ENCODE measurements at places on chromosomes 1 and 21. TPM values are rescaled to one million over a fixed set of nuclear protein-coding genes. Genes with fewer than 3 reads are reported as not detected.
A peak's percentile ranks its signal among the peaks of the same experiment; 100 is the strongest.

DNA sequence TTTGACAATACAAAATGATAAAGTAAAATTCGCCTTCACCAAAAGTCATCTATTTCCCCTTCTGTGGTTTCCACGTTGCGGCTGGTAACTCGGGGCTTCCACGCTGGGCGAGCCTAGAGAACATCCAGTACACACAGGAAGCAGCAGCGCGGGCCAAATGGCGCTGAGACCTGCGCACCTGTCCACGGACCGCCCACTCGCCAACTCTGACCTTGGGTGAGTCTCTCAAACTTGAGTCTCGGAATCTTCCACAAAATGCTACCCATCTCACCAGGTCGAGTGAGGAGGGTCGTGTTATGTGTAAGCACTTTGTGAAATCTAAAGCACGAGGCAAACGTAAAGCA lies 820 bp upstream of the TTF2 start:
- no peak for DNase-seq

GRCh38 chr1:211606914-211607753 lies 28.2 kb upstream of the SLC30A1 start:
- no peak for DNase-seq

DNA sequence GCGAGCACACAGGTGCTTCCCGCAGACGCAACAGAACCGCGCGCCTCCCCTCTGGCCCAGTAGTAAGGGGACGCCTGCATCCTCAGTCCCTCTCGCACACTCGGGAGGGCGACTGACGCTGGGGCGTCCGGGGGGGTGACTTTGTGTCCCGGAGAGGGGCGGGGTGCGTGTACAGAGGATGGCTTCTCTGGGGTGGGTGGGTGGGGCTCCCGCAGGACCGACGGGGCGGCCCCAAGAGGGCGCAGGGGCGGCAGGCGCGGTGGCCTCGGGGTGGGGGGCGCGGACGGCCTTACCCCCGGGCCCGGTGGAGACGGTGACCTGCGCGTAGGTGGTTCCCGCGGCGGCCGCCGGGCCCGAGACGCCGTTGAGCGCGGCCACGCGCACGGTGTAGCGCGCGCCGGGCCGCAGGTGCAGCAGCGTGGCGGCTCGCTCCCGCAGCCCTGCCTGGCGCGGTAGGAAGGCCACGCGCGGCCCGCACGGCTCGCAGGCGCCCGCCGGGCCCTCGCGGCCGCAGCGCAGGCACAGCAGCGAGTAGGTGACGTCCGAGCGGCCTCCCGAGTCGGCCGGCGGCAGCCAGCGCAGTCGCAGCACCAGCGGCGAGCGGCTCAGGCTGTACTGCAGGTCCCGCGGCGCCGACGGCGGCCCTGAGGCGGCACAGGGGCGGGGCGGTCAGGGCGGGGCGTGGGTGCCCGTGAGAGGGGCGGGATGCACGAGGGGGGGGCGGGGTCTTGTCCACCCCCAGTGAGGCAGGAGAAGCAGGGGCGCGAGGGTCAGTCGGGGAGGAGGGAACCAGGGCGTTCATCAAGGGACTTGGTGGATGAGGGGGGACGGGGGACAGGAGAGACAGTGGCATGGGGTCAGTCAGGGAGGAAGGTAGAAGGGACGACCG lies 12.1 kb downstream of the EPHA10 start:
- no peak for DNase-seq

DNA sequence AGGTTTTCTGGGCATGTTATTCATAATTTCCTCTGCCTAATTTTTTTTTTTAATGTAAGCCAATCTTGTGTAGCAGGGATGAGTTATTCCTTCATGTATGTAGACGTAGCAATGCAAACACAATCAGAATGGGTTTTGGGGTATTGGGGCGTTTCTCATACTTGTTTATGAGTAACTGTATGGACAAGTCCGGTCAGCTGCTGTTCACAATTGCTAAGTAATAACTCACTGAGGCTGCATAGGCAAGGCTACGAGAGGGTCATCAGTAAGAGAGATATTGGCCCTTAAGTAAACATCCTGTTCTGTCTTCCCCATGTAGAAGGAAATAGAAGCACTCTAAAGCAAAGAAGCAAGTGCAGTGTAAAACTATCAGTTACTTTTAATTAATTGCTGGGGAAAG lies 9.5 kb upstream of the TARS2 start:
- no peak for DNase-seq

DNA sequence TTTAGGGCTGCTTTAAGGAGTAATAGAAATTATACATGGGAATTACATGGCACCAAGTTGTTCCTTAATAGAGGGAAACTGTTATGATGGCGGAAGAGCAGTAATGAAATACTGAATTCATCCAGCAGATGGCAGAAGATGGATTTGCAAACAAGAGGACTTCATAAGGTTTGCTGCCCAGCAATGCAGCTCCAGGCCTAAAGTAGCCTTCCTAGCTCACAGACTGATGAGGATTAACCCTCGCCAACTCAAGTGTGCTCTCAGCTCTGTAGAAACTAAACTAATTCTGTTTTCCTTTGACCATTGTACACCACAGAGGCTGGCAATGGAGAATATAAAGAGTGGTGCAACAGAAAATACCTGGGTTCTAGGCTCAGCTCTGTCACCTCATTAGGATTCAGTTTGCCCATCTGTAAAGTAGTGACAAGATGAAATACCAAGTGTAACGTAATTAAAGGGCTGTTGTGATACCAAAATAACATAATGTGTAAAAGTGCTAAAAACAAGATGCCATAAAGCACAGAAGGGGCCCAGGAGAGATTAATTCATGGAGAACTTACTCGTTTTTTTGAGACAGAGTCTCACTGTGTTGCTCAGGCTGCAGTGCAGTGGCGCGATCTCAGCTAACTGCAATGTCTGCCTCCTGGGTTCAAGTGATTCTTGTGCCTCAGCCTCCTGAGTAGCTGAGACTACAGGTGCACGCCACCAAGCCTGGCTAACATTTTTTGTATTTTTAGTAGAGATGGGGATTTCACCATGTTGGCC lies 102.4 kb upstream of the SERBP1 start:
- DNase-seq = no peak

- DNase-seq = no peak
Measured at GRCh38 chr21:45288441-45288841, 746 bp upstream of the POFUT2 start.

DNA sequence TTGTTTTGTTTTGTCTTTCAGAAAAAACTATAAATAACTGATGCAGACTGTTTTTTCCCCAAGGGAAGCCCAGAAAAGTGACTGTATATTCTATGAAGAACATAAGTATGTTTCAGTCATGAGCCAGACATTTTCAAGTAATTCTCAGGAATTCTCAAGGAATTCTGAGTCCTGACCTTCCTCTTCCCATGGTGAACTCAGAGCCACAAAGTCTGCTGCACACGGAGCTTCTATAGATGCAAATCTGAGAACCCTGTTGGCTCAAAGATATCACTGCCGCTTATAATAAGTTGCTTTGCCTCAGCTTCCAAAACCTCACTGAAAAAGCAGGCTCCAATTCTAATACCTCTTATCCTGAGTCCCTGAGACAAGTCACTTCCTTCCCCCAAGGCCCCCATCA lies 418.5 kb upstream of the RUNX1 start:
- no peak for DNase-seq

GRCh38 chr1:21573971-21574465 lies 64.8 kb downstream of the ALPL start:
- peak; percentile 84 for DNase-seq

- DNase-seq = no peak
Measured at GRCh38 chr21:36550761-36551160, 70.8 kb upstream of the CLDN14 start.

- DNase-seq = no peak
Measured at GRCh38 chr1:70382682-70383081, 28.2 kb upstream of the ANKRD13C start.

DNA sequence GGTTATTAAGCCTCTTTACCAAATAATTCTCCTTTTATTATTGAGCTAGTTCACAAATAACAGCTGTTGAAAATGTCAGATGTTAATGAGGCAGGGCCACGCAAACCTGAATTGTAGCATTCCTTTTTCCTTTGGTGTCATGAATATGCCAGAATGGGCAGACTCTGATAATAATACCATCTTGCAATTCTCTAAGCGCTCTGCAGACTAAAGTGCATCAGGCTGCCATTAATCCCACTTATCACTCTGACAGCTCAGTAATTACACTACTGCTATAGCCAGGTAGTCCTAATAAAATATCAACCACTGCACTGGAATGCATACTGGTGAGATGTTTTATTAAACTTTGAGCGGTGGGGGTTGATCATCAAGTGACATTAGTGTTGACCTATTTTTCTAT lies 177.7 kb downstream of the DPYD start:
- DNase-seq = no peak

DNA sequence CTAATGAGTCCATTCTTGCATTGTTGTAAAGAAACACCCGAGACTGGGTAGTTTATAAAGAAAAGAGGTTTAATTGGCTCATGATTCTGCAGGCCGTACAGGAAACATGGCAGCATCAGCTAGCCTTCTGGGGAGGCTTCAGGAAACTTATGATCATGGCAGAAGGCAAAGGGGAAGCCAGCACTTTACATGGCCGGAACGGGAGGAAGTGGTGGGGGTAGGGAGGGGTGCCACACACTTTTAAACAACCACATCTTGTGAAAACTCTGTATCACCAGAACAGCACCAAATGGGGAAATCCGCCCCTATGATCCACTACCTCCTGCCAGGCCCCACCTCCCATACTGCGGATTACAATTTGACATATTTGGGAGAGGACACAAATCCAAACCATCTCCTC lies 43.9 kb downstream of the NOS1AP start:
- no peak for DNase-seq

- DNase-seq = no peak
Measured at GRCh38 chr1:46493316-46494032, 3.8 kb downstream of the DMBX1 start.

- DNase-seq = no peak
Measured at GRCh38 chr21:38664841-38665240, 140.9 kb upstream of the ETS2 start.

- no peak for DNase-seq
Measured at GRCh38 chr1:203451836-203452784, 23.5 kb upstream of the PRELP start.

- DNase-seq = no peak
Measured at GRCh38 chr21:42523211-42523610, 9.6 kb downstream of the SLC37A1 start.

GRCh38 chr1:163656095-163656759 lies 334.5 kb downstream of the NUF2 start:
- DNase-seq = no peak

- no peak for DNase-seq
Measured at GRCh38 chr1:163422738-163423404, 101.1 kb downstream of the NUF2 start.

The S100A8 gene
- polyA plus RNA-seq = 73.6 TPM

The C1QC gene
- 18.0 TPM for polyA plus RNA-seq

The AMY1C gene
- not detected for polyA plus RNA-seq

The ADAM30 gene
- not detected for polyA plus RNA-seq

The RGL1 gene
- polyA plus RNA-seq = 9.8 TPM

The RSPO1 gene
- not detected for polyA plus RNA-seq

The CHIT1 gene
- polyA plus RNA-seq = not detected

The TSPEAR gene
- polyA plus RNA-seq = under 0.01 TPM

The DDI2 gene
- polyA plus RNA-seq = 10.8 TPM

The PRR9 gene
- polyA plus RNA-seq = not detected

The LCE6A gene
- polyA plus RNA-seq = not detected

The TRMT13 gene
- 12.7 TPM for polyA plus RNA-seq

The MYBPH gene
- not detected for polyA plus RNA-seq

Data from heart right ventricle (tissue), 16 donors.